AG09309 (cell line): ENCODE measurements at places on chromosomes 3 and 15.

DNA sequence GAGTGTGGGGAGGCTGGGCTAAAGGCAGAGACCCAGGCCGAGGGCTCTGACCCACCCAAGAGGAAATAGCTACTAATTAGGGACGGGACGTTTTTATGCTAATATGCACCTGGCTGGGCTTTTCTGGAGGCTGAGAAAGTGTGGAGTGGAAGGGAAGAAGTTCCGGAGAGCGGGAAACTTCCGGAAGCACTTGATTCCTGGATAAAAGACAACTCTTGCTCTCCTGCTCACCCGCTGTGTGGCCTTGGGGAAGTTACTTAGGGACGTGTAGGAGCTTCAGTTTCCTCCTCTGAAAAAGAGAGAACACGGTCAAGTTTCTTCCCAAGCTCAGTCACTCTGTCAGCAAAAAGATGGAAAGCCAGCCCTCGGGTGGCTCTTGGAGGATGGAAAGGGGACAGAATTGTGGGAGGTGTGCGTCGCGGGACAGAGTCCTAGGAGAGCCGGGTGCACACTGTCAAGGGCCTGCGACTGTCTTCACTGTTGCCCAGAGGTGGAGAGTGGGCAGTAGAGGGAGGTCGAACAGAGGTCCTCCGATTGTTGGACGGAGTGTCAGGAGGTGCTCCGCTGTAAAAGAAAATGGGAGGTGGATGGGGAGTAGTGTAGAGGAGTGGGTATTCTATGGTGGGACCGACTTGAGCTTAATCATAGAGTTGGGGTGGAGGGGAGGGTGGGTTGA lies 43.2 kb downstream of the EPHB3 start:
- no peak for DNase-seq

DNA sequence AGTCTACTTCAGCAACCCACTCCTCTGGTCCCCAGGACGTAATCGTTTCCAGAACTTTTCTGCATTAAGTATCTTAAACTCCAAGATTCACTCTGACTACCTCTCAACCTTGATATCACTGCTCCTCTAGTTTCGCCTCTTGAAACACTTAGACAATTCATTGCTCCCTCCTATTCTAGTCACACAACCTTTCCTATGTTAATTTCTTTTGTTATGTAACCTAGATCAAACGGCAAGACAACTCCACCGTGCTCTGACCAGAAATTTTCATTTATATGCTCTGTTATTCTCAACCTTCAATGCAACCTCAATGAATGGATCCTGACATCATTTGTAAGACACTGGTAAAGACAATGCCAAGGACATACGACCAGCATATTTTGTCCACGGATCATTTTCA lies 71.3 kb downstream of the CADM2 start:
- DNase-seq, result no peak

GRCh38 chr15:99163271-99164062 lies 58.6 kb downstream of the SYNM start:
- no peak for DNase-seq

DNA sequence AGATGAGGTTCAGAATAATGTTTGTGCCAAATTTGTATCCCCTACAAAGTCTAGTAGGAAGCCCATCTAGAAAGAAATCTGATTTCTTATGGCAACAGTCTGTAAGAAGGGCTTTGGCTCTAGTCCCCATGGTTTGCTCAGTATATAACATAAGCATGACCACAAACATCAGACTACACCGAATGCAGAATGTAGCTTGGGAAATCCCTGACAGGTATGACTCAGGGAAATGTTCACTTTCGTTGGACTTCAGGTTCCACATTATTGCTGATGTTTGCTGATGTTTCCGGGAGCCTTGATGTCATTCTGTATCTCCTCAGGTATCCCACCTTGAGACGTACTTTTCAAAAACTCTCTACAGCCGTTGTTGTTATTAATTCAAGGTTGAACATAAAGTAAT lies 304.4 kb upstream of the TGFBR2 start:
- DNase-seq, result no peak

GRCh38 chr15:38414357-38414756 lies 39.6 kb upstream of the FAM98B start:
- DNase-seq, result peak; percentile 37

DNA sequence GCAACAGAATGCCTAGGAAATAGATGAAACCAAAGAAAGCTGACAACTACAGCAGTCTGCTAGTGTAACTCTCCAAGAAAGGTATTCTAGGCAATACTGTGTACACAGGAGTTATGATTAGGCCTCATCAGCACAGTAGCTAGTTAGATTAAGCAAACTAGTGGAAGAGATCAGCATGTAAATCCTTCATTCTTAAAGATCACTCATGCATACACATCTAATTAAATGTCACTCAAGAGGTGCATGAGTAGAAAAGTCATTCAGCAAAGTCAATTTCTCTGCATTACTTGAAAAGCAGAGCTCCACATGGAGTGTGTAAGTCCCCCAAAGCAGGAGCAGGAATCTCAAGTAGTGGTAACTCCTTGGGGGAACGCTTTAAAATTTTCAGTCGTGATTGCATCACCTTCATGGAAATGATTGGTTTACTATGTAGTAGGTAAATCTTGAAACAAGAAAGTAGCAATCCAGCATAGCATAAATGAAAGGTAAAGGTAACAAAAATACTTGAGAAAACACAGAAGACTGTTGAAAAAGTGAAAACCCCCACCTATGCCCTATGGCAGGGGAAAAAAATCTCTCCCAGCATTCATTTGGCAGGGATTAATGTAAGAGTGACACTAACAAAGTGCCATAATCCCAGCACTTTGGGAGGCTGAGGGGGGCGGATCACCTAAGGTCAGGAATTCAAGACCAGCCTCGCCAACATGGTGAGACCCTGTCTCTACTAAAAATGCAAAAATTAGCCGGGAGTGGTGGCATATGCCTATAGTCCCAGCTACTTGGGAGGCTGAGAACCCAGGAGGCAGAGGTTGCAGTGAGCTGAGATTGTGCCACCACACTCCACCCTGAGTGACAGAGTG lies 29.4 kb upstream of the PPIB start:
- DNase-seq, result no peak

GRCh38 chr15:47857776-47858167 lies 140.5 kb downstream of the SEMA6D start:
- no peak for DNase-seq

DNA sequence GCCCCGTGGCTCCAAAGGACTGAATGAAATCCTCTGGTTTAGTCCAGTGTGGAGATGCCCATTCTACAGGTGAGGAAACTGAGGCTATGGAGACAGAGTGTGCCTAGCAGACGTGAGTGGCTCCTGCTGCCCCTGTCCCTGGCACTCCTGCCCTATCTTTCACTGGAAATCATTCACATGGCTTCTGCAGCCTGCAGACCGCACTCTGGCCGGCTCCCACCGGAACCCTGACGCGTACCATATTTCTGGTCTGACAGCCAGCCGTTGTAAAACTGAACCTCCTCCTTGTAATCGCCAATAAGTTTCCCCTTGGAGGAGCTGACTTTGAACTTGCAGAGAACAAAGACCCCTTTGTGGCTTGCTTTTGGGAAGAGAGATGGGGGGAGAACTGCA lies 136.5 kb downstream of the CHSY1 start:
- DNase-seq, result no peak

DNA sequence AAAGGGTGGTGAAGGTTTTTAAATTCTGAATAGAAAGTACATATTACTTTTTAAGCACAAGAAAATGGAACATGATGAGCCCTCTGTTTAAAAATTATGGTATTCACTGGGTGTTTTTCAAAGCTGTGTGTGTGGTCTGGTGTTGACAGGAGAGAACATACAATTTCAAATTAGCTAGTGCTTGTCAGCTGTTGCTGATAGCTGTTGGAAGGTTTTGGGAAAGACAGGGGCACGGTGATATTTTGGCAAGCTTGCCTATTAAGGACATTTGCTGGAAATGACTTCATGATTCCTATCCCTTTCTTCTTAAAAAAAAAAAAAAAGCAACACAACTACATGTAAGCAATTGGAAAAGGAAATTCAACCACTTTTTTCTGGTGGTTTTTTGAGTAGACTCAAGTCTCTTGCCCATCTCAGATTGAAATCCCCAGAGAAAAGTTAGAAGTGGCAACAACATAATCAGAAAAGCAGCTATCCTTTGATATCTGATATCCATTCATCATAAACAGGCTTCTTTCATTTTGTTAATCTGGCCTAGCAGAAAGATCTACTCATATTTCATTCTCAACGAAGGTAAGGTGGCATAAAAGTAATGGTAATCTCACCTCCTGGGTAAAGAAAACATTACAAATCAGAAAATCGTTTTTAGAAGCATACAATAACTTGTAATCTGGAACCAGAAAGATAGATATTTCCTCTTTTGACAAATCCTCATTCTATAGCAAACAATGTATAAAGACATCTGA lies 130.0 kb downstream of the RBMS3 start:
- DNase-seq, result no peak

- no peak for DNase-seq
Measured at GRCh38 chr3:183515968-183516851, 39.3 kb downstream of the KLHL6 start.

- DNase-seq, result no peak
Measured at GRCh38 chr3:104362319-104362718, 1004.4 kb upstream of the ALCAM start.

GRCh38 chr3:127678315-127678599 lies 5.5 kb downstream of the ABTB1 start:
- no peak for DNase-seq
